ENCODE measurements at places on chromosomes 2 and 18. TPM values are rescaled to one million over a fixed set of nuclear protein-coding genes. Genes with fewer than 3 reads are reported as not detected.

The ABHD3 gene
- 20.1 TPM for total RNA-seq

The ANKRD29 gene
- total RNA-seq = 1.8 TPM

The WDPCP gene
- total RNA-seq = 11.8 TPM

The DUSP2 gene
- total RNA-seq = 0.49 TPM

The PLGLB2 gene
- total RNA-seq = 0.60 TPM

The HOXD13 gene
- 1.2 TPM for total RNA-seq

The NAB1 gene
- total RNA-seq = 51.7 TPM

The NT5C1B gene
- not detected for total RNA-seq

The TIGD1 gene
- total RNA-seq = 6.3 TPM

The KCNF1 gene
- not detected for total RNA-seq

The DNER gene
- 126 TPM for total RNA-seq

The CCDC121 gene
- total RNA-seq = 1.8 TPM

The MTX2 gene
- total RNA-seq = 60.8 TPM

The SLC30A3 gene
- total RNA-seq = not detected

The GPR17 gene
- 0.84 TPM for total RNA-seq

The RGPD4 gene
- total RNA-seq = not detected
